ENCODE measurements at places on chromosomes 6 and 20.

- no peak for DNase-seq
These were observed 7.0 kb upstream of the RIMS4 start for GRCh38 chr20:44817143-44817910.

DNA sequence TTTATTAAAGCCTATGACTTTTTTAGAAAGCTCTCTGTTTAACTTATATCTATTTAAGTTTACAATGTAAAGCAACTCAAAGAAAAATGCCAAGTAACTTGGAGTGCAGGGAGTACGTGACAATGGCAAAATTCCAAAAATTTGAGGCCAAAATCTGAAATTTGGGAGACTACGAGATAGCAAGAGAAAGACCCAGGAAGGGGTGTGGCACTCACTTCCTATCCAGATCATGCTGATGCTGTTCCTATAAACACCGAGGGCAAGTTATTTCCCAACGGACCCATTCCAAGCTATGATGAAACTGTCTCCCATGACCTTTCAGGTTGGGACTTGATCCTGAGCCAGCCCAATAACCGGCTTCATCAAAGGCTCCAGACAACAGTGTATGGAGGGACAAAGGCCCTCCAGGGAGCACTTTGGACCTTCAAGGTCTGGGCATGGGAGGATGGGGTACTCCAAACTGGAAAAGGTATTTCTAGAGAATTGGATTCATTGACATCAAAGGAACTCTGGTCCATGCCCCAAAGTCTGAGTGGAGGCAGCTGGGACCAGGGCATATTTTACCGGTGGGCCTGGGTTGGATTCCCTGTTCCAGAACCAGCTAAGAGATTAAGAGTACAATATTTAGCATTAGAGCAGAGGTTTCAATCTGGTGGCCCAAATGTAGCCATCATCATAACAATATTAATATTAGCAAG lies 15.7 kb upstream of the SLC13A3 start:
- no peak for DNase-seq

GRCh38 chr6:5566718-5567117 lies 305.4 kb downstream of the FARS2 start:
- no peak for DNase-seq

GRCh38 chr6:158068893-158069799 lies 87.5 kb downstream of the SYNJ2 start:
- DNase-seq = no peak

GRCh38 chr6:44734886-44735629 lies 347.6 kb downstream of the CDC5L start:
- DNase-seq = no peak

- no peak for DNase-seq
These were observed 19.2 kb downstream of the FKBP5 start for GRCh38 chr6:35669451-35670045.

DNA sequence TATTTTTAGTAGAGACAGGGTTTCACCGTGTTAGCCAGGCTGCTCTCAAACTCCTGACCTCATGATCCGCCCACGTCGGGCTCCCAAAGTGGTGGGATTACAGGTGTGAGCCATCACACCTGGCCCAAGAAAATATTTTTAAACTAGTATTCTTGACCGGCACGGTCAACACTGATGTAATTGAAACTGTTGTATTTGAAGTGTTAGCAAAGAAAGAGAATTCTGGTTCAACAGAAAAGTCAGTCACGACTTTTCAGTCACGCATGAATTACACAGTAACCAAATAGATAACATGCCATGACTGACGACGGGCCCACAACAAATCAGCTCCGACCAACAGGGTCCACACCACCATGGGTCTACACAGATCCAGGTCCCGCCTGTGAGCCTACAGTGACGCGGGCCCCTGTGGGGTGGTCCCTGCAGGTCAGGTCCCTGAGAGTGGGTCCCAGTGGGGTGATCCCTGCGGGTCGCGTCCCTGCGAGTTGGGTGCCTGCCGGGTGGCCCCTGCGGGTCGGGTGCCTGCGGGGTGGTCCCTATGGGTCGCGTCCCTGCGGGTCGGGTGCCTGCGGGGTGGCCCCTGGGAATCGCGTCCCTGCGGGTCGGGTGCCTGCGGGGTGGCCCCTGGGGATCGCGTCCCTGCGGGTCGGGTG lies 1.0 kb downstream of the GMEB2 start:
- DNase-seq = no peak

- no peak for DNase-seq
These were observed 304.4 kb downstream of the PREX1 start for GRCh38 chr20:48523191-48523995.

DNA sequence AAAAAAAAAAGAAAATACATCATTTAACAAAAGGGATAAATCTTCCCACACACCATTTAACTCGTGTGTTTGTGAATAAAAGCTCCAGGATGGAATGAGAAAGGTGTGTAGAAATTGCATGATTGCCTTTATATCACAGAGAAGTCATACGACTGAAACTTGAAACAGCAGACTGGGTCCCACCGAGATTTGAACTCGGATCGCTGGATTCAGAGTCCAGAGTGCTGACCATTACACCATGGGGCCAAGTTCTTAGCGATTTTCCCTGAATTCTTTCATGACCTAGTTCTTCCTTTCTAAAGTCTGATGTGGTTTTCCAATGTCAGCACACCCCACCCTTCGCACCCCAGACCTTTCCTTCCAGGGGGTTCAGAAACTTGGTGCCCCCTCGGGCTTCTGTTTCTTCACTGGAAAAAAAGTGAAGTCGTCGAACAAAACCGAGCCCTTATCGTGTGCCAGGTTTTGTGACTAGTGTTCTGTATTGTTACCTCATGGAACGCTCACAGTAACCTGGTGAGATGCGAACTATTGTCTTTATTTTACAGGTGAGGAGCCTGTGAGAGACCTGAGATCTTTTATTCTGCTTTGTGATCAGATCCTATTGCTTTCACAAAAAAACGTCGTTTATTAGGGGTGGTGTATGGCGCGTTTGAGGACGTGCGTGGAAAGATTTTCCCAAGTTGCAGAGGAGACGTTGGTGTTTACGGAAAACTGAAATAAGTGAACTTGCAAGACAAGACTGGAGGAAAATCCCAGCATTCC lies 120.8 kb downstream of the OR2B2 start:
- no peak for DNase-seq

GRCh38 chr6:147779624-147780023 lies 271.1 kb downstream of the SAMD5 start:
- no peak for DNase-seq

GRCh38 chr20:11849976-11850670 lies 67.6 kb upstream of the BTBD3 start:
- no peak for DNase-seq

DNA sequence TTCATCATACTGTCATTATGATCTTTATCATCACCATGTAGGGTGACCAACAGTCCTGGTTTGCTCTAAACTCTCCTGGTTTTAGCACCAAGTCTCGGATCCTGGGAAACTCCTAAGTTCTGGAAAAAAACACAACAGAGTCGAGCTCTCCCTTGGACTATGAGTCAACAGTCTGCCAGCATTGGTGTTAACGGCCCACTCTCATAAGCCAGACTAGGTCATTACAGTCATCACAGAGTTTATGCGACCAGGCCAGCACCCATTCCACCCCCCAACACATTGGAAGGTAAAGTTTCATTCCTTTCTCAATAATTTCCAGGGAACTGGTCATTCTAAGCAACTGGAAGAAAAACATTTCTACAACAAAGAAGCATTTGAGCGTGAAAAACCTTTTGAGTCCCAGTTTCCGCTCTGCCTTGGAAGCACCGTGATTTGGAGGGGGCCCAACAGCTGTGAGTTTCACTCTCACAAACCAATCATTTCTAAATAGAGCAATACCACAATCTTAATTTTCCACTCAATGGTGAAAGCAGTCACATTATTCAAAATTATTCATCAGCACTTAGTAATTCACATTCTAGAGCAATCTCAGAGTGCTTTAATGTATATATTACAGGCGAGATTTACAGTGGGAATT lies 445.0 kb downstream of the CDH26 start:
- no peak for DNase-seq

DNA sequence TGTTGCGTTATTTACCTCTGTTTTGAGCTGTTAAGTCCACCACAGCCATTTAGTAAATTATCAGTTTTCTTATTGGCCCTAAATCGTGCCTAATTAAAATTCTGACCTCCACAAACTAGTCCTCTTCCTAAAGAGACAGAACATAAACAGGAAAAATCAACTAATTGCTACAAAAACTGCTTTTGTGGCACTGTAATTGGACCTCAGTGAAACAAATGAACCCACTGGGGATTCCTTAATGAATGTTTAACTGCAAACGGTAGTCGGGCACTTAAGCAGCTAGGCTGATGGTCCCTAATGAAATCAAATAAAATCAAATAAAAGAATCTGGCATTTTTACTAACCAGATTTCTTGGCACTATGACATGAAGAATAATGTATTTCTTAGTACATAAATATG lies 513.4 kb upstream of the SLC35B3 start:
- DNase-seq = no peak

DNA sequence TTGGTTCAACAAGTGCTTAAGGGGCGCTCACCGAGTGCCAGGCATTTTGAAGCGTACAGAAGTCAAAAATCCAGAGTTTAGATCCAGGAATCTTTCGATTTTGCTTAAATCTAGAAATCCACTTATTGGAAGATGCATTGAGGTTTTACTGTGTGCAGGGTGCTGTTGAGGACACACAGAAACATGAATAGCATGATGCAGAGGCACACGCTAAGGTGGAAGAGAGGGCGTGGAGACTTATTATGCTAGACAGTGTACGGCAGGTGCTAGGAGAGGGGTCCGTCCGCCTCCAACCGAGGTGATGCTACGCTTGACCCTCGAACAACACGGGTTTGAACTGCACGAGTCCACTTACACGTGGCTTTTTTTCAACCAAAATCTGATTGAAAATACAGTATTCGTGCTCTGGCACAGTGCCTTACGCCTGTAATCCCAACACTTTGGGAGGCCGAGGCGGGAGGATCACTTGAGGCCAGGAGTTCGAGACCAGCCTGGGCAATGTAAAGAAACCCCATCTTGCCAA lies 1.0 kb upstream of the KIF13A start:
- no peak for DNase-seq

- no peak for DNase-seq
These were observed 95.6 kb downstream of the TOX2 start for GRCh38 chr20:44010162-44010704.

- DNase-seq = no peak
These were observed 172.7 kb upstream of the NOX3 start for GRCh38 chr6:155628306-155628705.

DNA sequence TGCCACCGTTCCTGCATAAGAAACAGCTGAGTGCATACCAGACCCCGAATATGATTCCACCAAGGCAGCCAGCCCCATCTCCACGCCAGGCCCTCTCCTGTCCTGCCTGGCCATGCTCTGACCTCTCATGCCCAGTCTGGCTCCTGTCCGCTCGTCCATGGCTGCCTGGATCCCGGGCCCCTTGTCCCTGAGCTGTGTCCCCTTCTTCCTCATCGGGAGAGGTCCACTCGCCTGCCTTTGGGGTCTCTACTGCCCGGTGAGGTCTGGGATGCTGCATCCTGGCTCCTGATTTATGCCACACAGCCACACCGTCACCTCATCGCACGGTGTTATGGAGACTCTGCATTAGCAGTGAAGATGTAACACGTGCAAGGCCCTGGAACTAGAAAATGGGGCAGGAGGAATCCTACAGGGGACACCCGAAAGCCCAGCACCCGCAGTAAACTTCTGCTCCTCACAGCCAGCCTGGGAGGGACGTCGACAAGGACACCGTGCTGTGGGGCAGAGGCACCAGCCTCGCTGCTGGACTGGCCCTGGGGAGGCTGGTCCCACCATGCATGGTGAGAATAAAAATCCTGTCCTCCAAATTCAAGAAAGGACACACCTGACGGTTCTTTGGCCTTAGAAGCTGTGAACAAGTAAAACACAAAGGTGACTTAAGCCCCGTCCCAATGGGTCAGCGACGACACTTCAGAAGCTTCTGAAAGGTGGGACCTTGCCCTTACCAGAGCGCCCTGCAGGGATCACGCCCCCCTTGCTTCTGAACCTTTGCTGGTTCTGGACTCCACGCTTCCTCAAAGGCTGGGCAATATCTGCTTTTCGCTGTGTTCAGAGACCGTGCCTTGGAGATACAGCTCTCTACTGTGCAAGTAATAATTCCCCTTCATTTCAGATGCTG lies 103.0 kb downstream of the DLL1 start:
- DNase-seq = no peak

DNA sequence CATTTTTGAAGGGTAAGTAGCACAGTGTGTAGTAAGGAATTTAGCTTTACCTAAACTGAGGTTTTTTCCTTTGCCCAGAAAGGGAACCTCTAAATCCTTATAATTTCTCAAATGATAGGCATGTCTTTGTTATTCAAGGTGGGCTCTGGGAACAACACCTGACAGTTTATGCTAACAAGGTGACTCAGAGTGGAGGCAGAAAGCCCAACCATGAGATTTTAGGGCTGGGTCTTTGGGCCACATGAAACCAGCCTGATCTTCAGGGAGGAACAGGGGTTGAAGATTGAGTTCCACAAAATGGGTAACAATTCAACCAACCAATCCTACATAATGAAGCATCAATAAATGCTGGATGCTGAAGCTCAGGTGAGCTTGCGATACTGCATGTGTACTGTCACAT lies 46.6 kb downstream of the PRSS35 start:
- no peak for DNase-seq

- no peak for DNase-seq
These were observed 86.2 kb downstream of the AHI1 start for GRCh38 chr6:135411339-135411738.

DNA sequence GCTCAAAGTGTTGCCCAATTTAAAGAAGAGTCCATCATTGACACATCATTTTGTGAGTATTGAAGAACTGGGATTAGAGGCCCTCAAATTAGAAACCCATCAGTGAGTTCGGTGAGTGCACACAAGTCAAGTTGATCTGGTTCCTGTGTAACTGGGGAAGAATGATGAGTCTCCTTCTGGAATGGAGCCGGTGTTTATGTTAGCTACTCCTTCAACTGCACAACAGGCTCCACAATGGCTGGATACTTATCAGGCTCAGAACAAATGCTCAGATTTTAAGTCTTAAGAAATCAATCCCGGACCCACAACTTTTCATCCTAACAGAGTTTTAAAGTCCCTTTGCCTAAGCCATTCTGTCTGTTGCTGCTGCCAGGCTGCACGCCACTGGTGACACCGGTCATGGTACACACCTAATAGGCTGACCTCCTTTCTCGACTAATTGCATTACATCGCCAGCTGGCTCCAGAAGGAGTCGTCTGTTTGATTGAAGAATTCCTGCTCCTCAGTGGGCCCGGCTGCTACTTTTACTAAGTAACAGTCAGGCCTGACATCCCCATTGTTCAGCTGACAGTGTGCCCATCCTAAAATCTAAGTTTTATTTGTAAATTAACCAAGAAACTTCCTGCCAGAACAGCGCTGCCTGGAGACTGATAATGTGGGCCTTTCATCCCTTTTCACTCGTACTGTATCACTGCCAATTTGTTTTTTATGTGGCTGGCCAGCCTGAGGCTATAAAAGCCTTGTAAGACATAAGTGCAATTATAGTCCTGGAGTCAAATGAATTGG lies 130.4 kb downstream of the INSM1 start:
- DNase-seq = no peak

DNA sequence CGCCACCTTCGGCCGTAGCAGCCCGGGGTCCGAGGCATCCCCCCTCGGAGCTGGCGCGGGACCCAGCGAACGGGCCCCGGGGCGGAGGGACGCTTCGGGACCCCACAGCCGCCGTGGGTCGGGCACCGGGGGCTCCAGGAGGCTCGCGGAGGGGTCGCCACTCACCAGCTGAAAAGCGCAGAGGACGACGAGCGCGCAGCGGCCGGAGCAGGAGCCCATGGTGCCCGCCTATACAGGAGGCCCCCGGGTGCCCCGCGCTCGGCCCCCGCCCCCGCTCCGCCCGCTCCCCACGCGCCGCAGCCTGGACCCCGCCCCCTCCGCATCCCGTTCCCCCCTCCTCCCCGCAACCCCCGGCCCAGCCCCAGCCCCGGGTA lies at the start of gene NKAIN4:
Gene NKAIN4 (minus strand): TSS at position 232 of the 374 bp plus-strand sequence. CDS start 13 bp downstream, at position 219.
- no peak for DNase-seq

- DNase-seq = no peak
These were observed 82.2 kb downstream of the ANKRD60 start for GRCh38 chr20:58146081-58146745.

Data from stimulated activated CD8-positive, alpha-beta memory T cell treated with anti-CD3 and anti-CD28 coated beads, Interleukin-15, amount 100 ng/mL, for 24 hours (primary cell).